ENCODE measurements at places on chromosomes 1 and 21.
A peak's percentile ranks its signal among the peaks of the same experiment; 100 is the strongest.

DNA sequence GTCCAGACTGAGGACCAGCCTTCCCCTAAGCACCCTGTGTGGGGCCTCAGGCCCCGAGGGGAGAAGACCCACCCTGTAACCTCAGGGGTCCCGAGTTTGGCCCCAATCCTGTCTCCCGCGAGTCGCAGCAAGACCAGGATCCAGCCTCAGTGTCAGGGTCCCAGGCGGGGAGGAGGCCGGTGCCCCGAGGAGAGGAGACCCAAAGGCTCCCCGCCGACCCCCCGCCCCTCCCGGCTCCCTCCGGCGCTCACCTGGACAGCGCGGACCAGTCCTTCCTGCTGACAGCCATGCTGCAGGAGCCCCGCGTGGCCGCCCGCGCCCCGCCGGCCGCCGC, at the start of gene LAD1:
TSS of gene LAD1 (minus strand) at position 307 of the 334 bp plus-strand sequence. CDS start at position 289, 18 bp downstream.
- no peak for DNase-seq

GRCh38 chr1:48906729-48907128, 130.0 kb upstream of the BEND5 start:
- DNase-seq: no peak

DNA sequence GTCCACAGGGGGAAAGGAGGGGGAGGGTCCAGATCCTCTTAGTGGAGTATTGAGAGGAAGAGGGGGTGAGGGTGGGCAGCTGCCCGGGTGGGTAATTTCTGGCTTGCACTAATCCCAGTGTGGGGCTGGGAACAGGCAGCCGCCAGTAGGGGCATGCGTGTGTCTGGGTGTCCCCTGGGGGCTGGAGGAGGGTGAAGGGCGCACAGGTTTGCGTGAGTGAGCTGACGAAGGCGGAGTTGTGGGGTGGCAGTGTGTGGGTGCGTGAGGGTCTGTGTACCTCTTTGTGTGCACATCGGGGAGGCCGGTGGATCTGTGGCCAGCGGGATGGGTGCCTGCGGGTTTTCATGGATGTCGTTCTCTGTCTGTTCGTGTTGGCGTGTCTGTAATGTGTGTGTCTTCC, 97.3 kb downstream of the PAX7 start:
- DNase-seq: no peak

DNA sequence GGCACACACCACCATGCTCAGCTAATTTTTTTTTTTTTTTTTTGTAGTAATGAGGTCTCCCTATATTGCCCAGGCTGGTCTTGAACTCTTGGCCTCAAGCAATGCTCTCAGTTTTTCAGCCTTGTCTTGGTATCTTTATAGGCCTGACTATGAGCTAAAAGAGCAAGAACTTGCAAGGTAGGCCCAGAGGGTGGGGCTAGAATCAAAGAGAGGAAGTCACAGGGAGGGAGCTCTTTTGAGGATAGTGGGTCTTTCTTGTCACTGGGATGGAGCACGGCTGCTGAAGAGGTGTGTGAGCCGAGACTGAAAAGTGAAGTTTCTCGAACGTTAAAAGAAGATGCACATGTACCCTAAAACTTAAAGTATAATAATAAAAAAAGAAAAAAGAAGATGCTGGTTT, 260.0 kb upstream of the BEND5 start:
- no peak for DNase-seq

DNA sequence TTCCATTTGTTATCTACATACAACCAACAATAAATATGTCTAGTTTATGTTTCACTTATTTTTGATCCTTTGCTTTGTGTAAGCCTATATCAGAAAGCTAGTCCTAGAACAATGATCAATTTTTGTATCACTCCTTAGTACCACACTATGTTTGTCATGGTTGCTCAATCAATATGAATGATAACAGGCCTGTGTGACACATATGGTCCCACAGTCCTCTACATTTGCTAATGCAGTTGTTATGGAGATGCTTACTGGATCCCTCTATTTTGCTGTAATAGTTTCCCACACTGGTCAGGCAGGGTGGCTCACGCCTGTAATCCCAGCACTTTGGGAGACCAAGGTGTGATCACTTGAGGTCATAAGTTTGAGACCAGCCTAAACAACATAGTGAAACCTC, 59.1 kb downstream of the ERO1B start:
- no peak for DNase-seq

- DNase-seq: no peak
These were observed 64.7 kb downstream of the JAK1 start for GRCh38 chr1:64901663-64902062.

GRCh38 chr1:204115116-204115515, 36.7 kb downstream of the ETNK2 start:
- DNase-seq: no peak

- peak; percentile 69 for DNase-seq
These were observed 17.3 kb downstream of the CRYBG2 start for GRCh38 chr1:26336477-26337205.

DNA sequence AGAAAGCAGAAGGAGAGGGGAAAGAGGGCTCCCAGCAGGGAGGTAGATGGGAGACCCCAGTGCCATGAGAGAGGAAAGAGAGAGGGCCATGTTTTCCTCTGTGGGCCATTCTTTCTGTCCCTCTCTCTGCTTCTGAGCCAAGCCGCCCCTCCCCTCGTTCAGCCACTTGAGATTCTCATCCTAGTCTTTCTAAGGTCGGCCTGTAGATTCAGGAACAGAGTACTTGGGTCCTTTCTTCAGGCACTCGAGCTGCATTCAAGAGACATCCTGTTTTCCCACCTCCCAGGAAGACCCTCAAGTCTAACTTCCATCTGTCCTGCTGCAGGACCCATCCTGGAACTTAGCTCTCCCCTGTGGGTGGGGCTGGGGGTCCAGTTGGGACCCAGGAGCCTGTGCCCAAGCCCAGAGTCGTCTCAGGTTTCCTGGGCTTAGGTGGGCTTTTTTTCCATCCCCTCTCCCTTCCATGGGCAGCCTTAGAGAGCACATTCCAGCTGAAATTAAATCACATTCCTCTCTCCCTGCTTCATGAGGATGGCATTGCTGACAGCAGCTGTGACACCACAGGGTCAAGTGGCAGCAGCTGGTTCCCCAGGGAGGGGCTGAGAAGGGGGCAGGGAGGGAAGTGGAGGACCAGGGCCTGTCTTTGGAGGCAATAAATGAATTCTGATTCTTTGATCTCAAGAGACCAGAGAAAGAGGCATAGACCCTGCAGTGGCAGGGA, 13.0 kb downstream of the NES start:
- DNase-seq: no peak

DNA sequence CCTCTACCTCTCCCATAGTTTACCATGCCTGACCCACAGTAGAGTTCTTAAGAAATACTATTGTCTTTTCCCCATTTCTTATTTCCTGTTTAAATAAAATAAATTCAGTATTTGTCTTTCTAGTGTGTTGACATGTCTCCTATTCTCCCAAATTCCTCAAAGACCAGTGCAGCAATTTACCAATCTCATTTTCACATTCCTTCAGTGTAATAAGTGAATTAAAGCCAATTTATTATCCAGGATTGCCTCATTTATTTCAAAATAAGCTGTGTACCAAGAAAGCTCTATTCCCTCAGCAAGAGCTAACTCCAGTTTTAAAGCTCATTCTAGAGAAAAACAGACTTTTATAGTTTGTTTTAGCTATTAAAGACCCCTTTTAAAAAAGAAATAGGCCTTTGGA, 49.9 kb downstream of the DISC1 start:
- DNase-seq: no peak

DNA sequence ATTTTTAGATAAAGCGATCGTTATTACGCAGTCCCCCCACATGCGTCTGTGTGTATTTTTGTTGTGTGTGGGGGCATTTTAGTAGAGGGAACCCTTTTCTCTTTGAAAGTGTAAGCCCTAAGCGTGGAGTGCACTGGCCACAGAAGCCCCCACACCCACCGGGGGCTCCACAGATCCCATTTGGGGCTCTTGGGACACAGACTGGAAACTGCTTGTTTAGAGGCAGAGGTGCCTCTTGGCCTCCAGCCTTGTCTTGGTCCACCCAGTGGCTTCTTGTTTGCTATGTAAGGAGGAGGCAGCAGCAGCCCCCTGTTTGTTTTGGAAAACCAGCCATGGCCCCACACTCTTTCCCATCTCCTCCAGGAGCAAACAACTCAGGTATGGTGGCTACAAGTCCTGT, 42.8 kb downstream of the SLC37A1 start:
- DNase-seq: no peak

DNA sequence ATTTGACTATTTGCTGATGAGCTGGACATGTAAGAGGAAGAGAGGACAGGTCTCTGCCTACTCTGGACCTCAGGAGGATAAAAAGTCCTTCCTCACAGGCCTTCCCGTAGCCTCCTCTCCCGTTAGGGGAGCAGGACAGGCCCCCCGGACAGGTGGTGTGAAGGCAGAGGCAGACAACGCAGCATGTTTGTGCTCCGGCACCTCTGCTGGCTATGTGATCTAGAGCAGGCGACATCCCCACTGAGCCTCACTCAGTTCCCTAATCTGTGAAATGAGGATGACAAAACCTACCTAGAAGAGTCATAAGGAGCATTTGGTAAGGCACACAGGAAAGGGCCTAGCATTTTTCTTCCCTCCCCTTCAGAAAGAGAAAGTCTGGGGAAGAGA, 34.8 kb downstream of the KIAA1614 start:
- DNase-seq: no peak

DNA sequence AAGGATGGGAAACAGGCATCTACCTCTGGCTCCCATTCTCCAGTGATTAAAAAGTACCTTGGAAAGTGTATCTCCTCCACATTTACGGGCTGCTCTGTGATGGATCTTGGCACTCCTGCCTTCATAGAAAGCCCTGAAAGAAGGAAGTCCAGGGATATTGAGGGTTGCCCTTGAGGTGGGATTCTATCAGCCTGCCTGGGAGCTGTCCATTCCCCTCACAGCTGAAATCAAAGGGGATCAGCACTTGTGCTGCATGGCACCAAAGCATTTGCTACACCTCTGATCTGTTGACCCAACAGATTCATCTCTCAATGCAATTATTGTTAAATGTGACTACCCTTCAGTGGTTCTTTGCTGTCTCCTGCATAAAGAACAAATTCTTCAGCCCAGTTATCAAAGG, 442.0 kb upstream of the RUNX1 start:
- no peak for DNase-seq

DNA sequence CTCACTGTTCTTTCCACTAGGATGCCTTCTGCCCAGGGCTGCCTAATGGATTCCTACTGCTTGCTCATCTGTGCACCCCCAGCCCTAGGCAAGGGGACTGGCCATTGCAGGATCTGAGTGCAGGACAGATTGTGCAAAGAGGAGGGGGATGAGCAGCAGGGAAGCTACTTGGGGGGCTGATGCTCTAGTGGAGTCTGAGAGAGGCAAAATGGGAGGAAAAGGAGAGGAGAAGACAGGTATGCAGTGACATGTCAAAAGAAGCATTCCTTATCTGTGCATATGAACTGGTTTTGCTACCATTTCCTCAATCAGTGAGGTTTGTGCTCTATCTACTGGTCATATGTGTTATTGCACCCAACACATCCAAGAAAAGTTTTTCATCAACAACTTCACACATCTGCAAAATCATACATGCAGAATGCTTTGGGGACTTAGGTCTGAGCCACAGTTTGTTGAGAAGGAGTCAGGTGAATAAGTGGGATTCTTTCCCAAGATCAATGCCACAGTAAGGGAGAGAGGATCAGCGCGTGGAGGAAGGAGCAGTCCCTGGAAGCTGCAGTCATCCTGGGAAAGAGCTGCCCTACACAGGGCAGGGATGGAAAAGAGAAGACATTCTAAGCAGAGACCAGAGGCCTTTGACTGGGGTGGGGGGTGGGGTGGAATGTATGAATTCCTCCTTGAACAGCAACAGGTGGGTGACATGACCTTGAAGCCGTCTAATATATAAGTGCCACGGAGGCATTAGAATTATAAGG, 14.4 kb downstream of the SLC5A9 start:
- DNase-seq: no peak

GRCh38 chr1:108747898-108748297, 1.4 kb downstream of the STXBP3 start:
- DNase-seq: no peak

- no peak for DNase-seq
These were observed 8.9 kb upstream of the RGS1 start for GRCh38 chr1:192566657-192567056.
